ENCODE measurements at places on chromosomes 1 and 21. TPM values are rescaled to one million over a fixed set of nuclear protein-coding genes. Genes with fewer than 3 reads are reported as not detected.

KIF2C gene
- 0.60 TPM for total RNA-seq

CD84 gene
- total RNA-seq = not detected

AHCYL1 gene
- 47.1 TPM for total RNA-seq

C1QB gene
- total RNA-seq = not detected

CYP2J2 gene
- 0.17 TPM for total RNA-seq

GJA5 gene
- under 0.01 TPM for total RNA-seq

LRRIQ3 gene
- total RNA-seq = 1.1 TPM

BARHL2 gene
- total RNA-seq = not detected

ANKRD34A gene
- total RNA-seq = 0.32 TPM

S100A7 gene
- not detected for total RNA-seq

SPRR1A gene
- total RNA-seq = not detected

HEYL gene
- not detected for total RNA-seq

S100A11 gene
- total RNA-seq = 29.1 TPM

TNFAIP8L2 gene
- not detected for total RNA-seq

COL8A2 gene
- 3.0 TPM for total RNA-seq

PLA2G2A gene
- not detected for total RNA-seq

Data from bronchial smooth muscle cell (primary cell).